AG04450 (cell line): ENCODE measurements at places on chromosomes 7 and 10. TPM values are rescaled to one million over a fixed set of nuclear protein-coding genes. Genes with fewer than 3 reads are reported as not detected.

GRCh38 chr10:23171232-23171876, 20.8 kb upstream of the PTF1A start:
- no peak for DNase-seq

DNA sequence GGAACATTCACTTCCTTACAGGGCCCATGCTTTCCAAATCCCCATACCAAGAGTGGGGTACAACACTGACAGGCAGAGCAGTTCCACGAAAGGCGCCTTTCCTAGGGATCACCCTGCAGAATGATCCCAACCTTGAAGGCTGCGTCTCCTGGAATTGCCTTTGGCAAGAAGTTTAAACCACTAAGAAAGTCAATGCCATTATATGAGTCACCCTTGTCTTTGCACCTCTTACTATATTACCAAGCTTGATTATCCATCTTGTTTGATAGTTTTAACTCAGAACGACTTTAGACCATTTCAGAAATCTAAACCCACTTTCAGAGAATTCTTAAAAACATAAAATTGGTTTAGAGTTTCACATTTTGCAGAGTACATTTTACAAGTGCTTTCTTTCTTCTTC, 282.1 kb downstream of the ARHGAP12 start:
- no peak for DNase-seq

DNA sequence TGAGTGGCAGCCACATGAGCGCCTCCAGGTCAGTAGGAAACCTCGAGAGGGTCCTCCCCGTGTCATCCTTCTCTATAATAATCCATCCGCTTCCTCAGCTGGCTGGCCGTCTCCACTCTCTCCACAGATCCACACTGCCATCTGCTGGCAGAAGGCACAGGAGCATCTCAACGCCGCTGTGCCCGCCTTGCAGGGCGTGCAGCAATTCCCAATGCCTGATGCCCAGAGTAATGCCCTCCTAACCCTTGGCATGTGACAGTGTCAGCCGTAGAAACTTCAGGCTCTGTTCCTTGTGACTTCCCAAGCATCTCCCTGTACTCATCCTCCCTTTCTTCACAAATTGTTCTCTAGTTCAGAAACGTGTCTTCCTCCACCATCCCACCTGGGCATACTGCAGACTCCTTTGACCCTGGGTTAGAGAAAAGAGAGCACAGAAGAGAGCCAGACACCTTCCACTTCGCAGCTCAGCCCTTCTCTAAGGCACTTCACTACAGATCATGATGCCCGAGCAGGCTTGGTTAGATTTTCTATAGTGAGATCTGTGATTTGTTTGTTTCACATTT, 70.8 kb downstream of the XPNPEP1 start:
- peak; percentile 15 for DNase-seq

DNA sequence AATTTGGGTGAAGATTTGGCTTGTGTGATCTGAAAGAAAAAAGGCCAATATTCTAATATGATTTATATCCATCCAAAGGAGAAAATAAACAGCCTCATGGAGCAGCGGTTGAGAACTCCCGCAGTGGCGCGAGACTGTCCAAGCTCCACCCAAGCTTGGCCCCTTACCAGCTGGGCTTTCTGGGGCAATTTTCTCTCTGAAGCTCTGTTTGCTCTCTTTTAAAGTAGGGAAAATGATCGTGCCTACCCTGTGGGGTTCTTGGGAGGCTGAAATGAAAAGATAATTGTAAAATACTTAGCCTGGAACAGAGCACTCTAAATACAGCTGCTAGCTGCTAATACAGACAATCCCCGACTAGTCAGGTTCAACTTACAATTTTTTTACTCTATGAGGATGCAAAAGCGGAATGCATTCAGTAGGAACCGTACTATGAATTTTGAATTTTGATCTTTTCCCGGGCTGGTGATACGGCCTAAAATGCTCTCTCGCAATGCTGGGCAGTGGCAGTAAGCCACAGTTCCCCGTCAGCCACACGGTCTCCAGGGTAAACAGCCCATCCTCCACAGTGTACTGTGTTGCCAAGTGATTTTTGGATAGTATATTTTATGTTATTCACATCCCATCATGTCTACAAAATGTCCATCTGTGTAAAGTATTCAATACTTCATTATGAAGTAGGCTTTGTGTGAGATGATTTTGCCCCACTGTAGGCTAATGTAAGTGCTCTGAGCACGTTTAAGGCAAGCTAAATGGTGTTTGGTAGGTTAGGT, 137.7 kb downstream of the CHN2 start:
- no peak for DNase-seq

The NUTM2E gene
- polyA plus RNA-seq: 0.07 and 0.09 TPM in 2 replicates

GRCh38 chr10:125455431-125455830, 227.5 kb downstream of the TEX36 start:
- DNase-seq: no peak

DNA sequence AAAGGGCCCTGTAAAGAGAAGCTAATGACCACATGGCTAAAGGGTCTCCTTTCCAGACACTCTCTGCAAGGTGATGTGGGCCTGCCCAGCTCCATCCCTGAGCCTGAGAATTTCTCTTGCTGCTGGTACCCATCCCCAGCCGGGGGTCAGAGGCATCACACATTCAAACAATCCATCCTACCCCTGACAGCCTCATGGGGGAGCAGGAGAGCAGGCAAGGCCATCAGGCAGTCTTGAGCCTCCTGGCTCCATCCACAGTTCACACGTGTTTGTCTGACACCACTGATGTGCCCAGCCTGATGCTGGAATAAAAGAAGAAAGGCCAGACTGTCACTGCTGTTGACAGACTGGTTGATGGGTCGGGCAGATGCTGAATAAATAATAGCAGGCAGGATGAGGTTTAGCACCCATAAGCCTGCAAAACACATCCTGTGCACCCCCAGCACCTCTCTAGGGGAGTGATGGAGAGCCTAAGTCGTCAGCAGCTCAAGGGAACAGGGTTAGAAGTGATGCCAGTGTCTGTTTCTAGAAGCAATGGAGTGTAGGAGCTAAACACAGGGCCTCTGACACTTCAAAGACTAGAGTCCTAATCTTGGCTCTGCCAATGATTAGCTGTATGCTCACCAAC, 43.5 kb downstream of the TLL2 start:
- DNase-seq: no peak
